Dermis blood vessel endothelial cell (primary cell): ENCODE measurements at places on chromosomes 5 and 9. TPM values are rescaled to one million over a fixed set of nuclear protein-coding genes. Genes with fewer than 3 reads are reported as not detected.

- peak; percentile 76 for DNase-seq
Observed at GRCh38 chr9:88593537-88594185, 58.7 kb downstream of the NXNL2 start.

DNA sequence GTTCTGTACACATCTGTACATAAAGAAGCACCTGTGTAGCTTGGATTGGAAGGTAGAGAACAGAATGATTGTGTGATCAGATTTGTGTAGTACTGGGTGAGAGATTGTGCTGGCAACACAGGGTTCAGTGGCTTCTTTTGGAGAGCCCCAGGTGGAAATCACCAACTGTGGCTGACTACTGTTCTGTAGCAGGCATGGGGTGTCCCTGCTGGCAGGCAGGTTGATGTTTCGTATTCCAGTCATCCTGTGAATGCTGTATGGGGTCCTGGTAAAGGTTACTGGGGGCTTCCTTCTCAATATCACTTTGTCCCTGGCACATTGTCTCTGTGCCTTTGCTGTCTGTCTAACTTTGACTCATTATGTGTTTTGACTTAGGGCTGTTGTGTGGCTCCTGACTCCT, 5.3 kb downstream of the ASPN start:
- no peak for DNase-seq

- no peak for DNase-seq
Observed at GRCh38 chr9:109383356-109383755, 62.5 kb upstream of the EPB41L4B start.

- no peak for DNase-seq
Observed at GRCh38 chr5:107286447-107287098, 384.2 kb downstream of the EFNA5 start.

GRCh38 chr5:167587772-167588437, 703.5 kb upstream of the WWC1 start:
- no peak for DNase-seq

DNA sequence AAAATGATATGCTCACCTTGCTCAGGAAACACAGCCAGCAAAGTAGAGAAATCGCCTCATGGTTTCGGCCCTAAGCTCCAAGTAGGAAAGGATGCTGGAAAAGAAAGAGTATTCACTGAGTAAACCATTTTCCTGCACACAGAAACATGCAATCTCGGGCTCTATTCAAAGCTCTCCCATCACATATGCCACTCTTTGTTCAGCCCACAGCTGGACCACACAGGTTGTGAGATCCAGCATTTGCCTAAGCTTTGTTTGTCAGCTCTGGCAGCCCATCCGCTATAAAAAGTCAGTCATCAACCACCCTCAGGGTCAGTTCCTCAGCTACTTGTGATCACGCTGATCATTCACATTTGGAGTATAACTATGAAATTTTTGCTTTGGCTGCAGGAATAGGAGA, 96.5 kb upstream of the SMARCA2 start:
- DNase-seq, result no peak

DNA sequence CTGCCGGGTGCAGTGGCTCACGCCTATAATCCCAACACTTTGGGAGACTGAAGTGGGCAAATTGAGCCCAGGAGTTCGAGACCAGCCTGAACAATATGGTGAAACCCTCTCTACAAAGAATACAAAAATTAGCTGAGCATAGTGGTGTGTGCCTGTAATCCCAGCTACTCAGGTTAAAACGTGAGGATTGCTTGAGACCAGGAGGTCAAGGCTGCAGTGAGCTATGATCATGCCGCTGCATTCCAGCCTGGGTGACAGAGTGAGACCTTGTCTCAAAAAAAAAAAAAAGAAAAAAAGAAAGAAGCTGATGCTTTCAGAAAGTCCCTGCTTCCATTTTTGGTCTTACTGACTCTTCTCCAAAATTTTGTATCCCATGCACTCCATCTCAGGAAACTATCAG, 31.3 kb downstream of the SNAPC3 start:
- DNase-seq, result no peak

DNA sequence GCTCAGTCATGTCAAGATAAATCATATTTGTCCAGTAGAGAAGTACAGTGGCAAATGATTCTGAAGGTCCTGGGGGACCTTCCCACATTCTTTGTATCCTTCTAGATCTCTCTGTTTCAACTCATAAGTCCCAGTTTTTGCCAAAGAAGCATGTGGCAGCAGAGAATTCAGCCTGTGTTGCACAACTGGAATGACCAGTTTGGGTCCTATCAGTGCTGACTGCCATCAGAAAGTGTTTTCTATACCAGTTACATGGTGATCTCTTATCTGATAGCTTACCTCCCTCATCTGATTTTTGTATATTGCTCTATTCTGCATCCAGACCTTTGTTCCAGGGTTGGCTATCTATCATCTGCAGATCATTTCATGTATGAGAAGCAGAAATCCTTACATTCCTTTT, 21.7 kb downstream of the GM2A start:
- no peak for DNase-seq

- DNase-seq, result peak; percentile 10
Observed at GRCh38 chr9:95727947-95728520, 147.5 kb upstream of the ERCC6L2 start.

DNA sequence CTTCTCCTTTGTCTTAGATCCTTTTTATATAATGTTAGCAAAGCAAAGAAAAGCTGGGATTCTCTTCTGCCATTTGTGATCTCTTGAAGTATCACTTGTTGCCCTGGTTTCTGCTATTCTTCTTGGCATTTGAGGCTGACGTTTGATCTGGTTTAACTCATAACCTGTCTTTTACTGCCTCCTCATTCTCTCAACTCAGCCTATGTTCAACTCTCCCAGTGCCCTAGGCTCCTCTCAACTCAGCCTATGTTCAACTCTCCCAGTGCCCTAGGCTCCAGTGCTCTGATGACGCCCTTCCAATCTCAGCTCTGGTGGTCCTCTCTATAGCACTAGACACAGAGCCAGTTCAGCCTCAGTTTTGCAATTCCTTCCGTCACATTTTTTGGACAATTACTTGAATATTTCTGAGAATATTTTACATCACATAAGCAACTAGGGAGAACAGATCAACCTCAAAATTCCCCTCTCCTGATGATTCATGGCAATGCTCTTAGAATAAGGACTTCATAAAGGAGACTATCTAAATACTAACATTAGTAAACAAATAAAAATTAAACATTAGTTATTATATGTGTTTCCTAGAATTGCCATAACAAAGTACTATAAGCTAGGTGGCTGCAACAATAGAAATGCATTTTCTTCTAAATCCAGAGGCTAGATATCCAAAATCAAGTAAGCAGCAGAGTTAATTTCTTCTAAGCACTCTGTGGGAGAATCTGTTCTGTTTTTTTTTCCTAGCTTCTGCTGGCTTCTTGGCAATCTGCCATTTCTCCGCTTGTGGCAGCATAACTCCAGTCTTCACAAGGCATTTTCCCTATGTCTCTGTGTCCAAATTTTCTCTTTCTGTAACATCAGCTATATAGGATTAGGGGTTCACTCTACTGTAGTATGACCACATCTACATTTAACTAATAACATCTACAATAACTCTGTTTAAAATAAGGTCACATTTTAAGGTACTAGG, 662.1 kb upstream of the FTMT start:
- peak; percentile 81 for DNase-seq

GRCh38 chr5:14614490-14614889, 32.9 kb downstream of the OTULINL start:
- no peak for DNase-seq

- peak; percentile 42 for DNase-seq
Observed at GRCh38 chr9:135908093-135908753, 877 bp upstream of the CAMSAP1 start.

GRCh38 chr5:180804129-180804618, 1.6 kb upstream of the MGAT1 start:
- no peak for DNase-seq

- DNase-seq, result no peak
Observed at GRCh38 chr9:108217431-108218349, 638.1 kb downstream of the ACTL7B start.

- peak; percentile 15 for DNase-seq
Observed at GRCh38 chr5:37735649-37736347, 104.0 kb downstream of the GDNF start.

SLC36A3 gene
- not detected in 2 replicates for total RNA-seq

PIK3R1 gene
- total RNA-seq, result 18.4 and 19.5 TPM in 2 replicates

ITK gene
- not detected in 2 replicates for total RNA-seq

INVS gene
- 36.8 TPM in 2 replicates for total RNA-seq

PIP5KL1 gene
- total RNA-seq, result 0.51 and 0.70 TPM in 2 replicates

PCDHGA6 gene
- total RNA-seq, result 2.2 TPM in 2 replicates

C5 gene
- total RNA-seq, result 2.2 and 2.6 TPM in 2 replicates

KIF4B gene
- total RNA-seq, result 0.17 and 0.42 TPM in 2 replicates

OR1Q1 gene
- not detected in 2 replicates for total RNA-seq
